ENCODE measurements at places on chromosomes 6 and 20.

GRCh38 chr6:4660377-4661321, 115.6 kb upstream of the CDYL start:
- DNase-seq = no peak

GRCh38 chr6:163773646-163774045, 359.1 kb downstream of the QKI start:
- DNase-seq = no peak

DNA sequence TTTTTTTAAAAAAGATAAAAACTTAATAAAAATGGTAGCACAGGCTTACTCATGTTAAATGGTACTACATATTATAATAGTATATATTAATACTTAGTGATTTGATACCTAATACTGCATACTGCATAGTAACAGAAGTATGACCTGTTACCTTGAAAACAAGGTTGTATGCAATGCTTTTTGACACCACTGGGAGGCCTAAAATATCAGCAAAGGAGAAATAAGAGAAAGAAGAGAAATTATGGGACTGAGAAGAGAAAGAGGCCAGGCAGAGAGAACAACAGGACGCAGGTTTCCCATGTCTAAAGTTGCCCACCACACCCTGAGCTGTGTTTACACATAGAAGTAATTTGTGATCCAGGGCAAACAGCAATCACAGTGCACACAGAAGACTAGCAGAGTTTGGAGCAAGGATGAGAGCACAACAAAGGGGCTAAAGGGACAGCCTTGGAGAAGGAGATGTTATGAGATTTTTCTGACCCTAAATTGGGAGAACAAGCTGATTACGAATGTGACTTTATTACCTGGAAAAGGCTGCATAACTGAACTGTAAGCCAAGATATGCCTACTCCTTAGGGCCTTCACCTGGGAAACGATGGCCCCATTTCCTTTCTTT, 73.2 kb downstream of the ROS1 start:
- peak; percentile 11 for DNase-seq

GRCh38 chr6:38481851-38482250, 157.9 kb downstream of the BTBD9 start:
- no peak for DNase-seq

DNA sequence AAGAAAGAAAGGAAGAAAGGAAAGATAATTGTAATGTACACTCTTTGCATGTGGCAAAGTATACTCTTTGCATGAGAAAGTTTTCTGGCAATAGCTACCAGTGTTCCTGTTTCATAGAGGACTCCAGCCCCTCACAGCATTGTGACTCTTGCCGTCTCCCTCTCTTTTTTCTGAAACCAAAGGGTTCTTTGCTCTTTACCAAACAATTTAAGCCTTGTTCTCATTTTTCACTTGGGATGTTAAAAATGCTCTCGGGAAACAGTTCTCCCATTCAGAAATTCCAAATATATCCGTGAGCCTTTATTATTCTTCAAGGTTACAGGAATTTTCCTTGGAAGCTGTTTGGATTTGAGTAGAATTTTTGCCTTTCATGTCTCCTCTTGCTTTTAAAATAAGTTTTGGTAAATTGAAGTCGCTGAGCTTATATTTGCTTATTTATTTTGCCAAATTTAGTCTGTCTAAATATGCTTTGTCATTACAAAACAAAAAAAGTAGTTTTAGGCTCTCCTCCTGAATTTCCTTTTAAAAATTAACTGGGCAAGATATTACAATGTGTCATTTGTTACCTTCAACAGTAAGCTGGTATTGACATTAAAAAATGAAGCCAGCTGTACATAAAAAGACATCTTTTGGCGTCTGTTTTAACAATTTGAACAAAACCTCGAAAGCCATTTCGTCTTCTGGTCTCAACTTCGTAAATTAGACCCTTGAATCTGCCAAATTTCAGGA, 103.8 kb upstream of the ARMC2 start:
- no peak for DNase-seq
